ENCODE measurements at places on chromosomes 13 and 19.

DNA sequence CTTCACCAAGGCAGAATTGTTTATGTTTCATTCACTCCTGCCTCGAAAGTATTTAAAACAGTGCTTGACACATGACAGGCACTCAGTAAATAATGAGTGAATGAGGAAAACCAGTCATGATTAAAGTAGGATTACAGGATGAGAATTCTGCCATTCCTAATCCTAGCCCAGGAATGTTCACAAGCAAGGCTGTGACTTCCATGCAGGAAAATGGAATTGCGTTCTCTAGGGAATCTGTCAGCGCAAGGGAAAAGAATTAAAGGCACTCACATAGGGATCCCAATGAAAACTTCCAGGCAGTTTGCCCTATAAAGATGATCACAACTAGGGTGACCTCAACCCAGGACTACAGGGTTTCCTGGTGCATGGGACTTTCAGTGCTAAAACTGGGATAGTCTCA, 143.4 kb downstream of the CYSLTR2 start:
- DNase-seq = no peak

DNA sequence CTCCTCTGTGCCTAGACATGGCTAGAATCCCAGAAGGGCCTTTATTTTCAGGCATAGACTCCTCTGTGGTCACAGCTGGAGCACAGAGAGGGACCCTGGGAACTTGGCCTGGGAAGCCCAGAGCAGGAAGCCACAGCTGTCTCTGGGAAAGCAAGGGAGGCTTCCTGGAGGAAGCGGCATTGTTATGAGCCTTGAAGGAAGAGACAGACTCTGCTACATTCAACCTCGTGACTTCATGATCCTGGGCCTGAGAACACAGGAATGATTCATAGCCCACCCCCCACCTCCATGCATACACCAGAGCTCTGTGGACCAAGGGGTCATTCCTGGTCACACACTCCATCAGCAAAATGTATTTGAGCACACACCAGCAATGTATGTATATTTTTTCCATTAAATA, 8.6 kb downstream of the RDH8 start:
- no peak for DNase-seq

GRCh38 chr19:19297759-19298158, 22.6 kb downstream of the SUGP1 start:
- DNase-seq = no peak

DNA sequence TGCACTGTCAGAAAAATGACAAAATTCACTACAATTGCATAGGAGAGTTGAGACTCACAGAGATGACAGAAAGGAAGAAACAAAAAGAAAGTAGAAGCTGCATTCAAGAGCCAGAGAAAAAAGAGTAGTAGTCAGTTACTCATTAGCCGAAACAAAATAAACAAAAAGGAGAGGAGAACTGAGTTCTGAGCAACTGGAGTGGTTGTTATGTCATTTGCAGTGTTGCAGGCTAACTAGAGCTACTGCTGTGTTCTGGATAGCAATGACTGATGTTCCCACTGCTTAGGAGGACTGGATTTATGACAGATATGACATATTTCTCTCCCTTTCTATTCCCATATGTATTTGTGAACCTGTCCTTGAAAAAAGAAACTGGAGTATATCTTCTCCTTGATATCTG, 482.6 kb downstream of the RFC3 start:
- no peak for DNase-seq

- DNase-seq = no peak
Observed at GRCh38 chr13:80862456-80862855, 521.5 kb upstream of the SPRY2 start.

DNA sequence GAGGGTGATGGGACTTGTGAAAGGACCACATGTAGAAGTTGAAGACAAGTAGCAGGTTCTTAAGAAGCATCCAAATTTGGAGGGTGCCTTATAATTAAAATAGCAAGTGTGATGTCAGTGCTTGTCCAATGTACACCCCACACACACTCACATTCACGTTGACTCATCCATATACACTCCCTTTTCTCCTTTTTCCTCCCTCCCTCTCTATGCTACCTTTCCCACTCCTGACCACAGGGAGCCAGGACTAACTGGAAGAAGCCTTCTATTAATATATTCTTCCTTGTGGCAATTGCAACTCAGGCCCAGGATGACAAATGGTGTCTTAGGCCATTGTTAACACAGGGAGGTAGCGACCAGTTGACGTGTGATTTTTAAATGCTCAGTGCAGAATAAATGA, 16.3 kb upstream of the GPR183 start:
- DNase-seq = no peak

GRCh38 chr19:44737238-44738071, 11.1 kb upstream of the BCL3 start:
- DNase-seq = no peak

DNA sequence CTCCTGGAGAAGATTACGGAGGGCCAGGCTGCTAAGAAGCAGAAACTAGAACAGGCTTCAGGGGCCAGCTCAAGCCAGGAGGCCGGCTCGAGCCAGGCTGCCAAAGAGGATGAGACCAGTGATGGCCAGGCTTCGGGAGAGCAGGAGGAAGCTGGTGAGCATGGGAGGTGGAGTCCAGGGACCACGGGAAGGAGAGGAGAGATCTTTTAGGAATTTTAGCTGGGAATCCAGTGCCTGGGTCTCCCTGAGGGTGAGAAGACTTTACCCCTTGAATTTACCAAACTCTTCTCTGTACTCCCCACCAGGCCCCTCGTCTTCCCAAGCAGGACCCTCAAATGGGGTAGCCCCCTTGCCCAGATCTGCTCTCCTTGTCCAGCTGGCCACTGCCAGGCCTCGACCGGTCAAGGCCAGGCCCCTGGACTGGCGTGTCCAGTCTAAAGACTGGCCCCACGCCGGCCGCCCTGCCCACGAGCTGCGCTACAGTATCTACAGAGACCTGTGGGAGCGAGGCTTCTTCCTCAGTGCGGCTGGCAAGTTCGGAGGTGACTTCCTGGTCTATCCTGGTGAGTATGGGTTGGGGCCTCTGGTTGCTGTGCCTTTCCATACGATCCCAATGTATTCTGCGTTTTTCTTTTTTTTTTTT, 824 bp downstream of the TSEN34 start:
- no peak for DNase-seq

GRCh38 chr19:52961981-52962380, 700 bp downstream of the ZNF816 start:
- DNase-seq = no peak

DNA sequence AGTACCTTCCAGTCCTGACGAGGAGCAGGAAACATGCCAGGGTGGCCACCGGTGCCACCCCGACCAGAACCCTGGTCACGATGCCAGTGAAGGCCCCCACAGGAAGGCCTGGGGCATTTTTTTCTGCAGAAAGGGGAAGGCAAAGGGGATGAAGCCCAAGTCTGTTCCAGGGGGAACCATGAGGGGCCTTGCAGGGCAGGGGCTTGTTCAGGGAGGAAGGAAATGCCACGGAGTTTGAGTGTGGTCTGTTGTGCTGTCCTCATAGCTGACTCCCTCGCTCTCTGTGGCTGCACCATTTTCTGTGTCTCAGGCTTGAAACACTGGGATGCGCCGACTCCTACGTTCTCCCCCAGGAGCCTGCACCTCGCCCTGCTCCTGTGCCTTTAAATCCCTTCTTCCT, 27.5 kb upstream of the CEACAM1 start:
- no peak for DNase-seq

- no peak for DNase-seq
Observed at GRCh38 chr19:32830231-32831014, 39.1 kb downstream of the SLC7A9 start.

- DNase-seq = no peak
Observed at GRCh38 chr19:6423499-6424194, 964 bp downstream of the KHSRP start.

- no peak for DNase-seq
Observed at GRCh38 chr19:5265260-5265659, 75.4 kb downstream of the PTPRS start.

DNA sequence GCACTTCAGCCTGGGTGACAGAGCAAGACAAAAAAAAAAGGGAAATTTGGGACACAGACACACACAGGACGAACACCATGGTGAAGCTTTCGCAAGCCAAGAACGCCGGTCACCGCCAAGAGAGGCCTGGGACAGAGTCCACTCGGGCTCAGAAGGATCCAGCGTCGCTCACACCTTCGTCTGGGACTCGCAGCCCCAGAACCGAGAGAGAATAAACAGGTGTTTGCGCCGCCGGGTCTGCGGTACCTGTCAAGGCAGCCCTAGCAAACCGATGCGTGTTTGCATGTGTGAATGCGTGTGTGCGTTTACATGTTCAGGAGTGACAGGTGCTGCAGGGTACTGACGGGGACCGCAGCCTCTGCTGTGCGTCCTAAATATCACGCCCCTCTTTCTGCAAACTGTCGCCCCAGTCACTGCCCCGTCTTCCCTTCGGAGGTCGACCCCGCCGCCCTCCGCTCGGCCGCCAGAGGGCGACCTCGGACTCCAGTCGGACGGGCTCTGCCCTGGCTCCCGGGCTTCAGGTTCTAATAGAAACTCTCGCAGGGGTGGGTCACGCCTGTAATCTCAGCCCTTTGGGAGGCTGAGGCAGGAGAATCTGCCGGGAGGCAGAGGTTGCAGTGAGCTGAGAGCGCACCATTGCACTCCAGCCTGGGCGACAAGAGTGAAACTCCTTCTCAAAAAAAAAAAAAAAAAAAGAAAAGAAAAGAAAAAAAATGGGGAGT, 11.8 kb upstream of the CSNK1G2 start:
- DNase-seq = no peak

- DNase-seq = no peak
Observed at GRCh38 chr13:58343076-58343475, 711.5 kb downstream of the PCDH17 start.

GRCh38 chr13:39910833-39911232, 255.4 kb downstream of the COG6 start:
- DNase-seq = no peak

DNA sequence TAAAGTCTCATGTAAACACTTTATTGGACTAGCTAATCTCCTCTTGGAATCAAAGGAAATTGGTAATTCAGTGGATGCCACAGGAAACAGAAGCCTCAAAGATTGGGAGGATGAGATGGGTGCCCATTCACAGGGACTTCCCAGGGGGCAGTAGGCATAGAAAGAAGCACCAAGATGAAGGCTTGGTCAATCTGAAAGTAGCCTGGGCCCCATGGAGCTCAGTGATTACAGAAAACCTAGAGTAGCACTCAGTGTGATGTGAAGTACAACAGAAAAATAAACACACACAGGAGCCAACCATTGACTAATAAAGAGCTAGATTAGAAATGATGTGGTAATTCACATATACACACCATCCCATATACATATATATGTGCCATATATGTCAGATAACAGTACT, 560.6 kb downstream of the TBC1D4 start:
- no peak for DNase-seq

DNA sequence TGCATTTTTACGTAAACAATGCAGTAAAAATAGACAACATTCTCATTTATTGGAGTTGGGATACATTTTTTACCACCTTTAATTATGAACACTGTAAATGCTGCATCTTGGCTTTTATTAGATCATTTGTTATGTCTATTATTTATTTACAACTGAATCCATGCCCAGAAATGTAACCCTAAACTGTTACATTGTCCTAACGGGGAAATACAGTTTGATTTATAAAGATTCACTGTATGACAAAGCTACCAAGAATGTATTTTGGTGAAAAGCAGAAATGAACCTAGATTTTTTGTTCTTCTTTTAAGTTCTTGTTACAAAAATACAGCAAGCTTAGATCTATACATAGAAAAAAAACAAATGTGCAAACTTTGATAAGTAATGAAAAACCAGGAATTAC, 1.1 kb downstream of the METTL21C start:
- no peak for DNase-seq

- no peak for DNase-seq
Observed at GRCh38 chr13:110330491-110331011, 23.5 kb downstream of the COL4A2 start.

- DNase-seq = no peak
Observed at GRCh38 chr19:29467824-29468401, 57.9 kb upstream of the VSTM2B start.

GRCh38 chr13:50126263-50126992, 111.2 kb downstream of the KCNRG start:
- no peak for DNase-seq

All from esophagus squamous epithelium (tissue), 5 donors.